ENCODE measurements at places on chromosomes 6 and 20.

- no peak for DNase-seq
Observed at GRCh38 chr20:8562356-8562755, 430.3 kb downstream of the PLCB1 start.

DNA sequence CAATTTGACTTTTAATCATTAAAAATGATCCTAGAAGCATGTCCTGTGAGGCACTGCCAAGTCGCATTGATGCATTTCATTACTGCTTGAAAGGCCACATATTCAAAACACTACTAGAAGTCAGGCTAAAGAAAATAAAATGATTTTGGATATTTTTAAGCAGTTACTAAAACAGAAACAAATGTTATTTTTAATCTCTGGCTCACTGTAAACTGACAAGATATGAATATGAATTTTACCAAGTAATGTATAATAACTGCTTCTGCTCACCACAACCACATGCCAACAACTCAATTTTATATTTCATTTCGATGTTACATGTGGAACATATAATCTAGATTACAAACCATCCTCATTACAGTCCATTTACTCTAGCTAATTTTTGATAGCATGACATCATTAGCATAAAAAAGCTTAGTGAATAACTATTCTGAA, 90.6 kb downstream of the ATXN1 start:
- no peak for DNase-seq

DNA sequence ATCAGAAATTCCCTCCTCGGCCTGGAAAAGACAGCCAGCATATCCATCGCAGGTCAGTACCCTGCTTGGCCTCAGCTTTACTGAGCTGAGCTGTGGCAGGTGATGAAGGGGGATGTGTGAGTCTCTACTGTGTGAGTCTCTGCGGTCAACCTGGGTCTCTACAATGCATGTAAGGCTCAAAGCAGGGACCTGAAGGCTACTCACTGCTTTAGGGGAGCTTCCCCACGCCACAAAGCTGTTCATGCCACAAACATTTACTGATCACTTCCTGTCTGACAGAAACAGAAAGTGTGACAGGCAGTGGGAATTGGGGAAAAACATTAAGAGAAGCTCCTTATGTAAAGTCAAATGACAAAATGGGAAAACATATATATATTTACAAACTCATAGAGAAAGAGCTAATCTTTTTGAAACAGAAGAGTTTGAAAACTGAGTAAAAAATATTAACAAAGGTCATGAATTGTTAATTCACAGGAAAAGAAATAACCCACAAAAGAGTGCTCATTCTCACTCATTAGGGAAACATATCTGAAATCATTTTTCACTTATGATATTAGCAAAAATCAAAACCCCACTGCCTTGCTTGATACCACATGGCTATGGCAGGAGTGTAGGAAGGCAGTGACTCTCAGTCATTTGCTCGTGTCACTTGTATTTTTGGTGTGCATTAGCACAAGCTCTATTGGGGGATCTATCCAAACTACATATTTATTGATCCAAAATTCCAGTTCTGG, 5.8 kb downstream of the BTN3A3 start:
- no peak for DNase-seq

- no peak for DNase-seq
Observed at GRCh38 chr20:8223091-8223870, 91.2 kb downstream of the PLCB1 start.

DNA sequence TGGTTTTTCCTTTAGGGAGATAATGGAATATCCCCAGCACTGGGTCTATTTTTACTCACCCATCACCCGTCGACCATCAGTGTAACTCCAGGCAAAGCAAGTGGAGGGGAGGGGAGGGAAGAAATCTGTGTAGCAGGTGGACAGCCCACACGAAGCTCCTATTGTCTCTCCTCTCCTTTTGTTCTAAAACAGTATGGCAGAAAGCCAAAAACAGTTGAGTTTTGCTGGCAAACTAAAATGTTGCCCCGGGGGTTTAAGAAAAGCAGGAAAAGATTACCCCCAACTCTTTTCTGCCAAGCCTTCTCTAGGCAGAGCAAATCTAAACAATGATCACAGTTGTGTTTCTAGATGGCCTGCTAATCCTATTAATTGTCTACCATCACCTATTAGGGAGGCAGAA, 89.7 kb downstream of the PREP start:
- DNase-seq, result peak; percentile 37

- no peak for DNase-seq
Observed at GRCh38 chr6:36445621-36446020, 2.8 kb downstream of the KCTD20 start.

DNA sequence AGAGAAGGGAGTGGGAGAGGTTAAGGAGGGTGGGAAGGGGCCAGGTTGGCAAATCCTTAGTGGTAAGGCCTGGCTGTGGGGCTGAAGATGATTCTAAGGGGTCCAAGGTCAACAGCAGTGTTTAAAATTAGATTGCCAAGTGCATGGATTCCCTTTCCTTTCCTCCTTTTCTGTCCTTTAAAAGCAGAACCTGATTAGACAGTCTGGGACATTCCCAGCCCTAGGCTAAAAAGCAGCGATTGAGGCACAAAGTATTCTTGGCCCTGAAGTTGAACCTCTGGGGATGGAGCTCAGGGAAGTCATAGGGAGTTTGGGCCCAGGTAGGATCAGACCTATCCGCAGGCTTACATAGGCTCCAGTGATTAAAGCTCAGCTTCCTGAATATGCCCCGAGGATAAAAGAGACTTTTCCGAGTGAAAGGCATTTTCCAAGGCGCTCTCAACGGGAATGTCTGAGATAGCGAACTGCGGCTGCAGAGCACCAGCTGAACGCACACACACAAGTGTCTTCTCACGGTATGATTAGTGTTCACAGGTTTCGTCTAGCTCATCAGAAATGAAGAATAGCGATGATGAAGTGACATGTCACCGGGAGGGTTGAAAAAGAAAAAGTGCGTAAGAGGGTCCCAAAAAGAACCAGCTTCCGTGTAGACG, 787 bp upstream of the CARMIL1 start:
- DNase-seq, result peak; percentile 41

GRCh38 chr6:49915035-49915434, 48.7 kb upstream of the CRISP1 start:
- DNase-seq, result peak; percentile 22

DNA sequence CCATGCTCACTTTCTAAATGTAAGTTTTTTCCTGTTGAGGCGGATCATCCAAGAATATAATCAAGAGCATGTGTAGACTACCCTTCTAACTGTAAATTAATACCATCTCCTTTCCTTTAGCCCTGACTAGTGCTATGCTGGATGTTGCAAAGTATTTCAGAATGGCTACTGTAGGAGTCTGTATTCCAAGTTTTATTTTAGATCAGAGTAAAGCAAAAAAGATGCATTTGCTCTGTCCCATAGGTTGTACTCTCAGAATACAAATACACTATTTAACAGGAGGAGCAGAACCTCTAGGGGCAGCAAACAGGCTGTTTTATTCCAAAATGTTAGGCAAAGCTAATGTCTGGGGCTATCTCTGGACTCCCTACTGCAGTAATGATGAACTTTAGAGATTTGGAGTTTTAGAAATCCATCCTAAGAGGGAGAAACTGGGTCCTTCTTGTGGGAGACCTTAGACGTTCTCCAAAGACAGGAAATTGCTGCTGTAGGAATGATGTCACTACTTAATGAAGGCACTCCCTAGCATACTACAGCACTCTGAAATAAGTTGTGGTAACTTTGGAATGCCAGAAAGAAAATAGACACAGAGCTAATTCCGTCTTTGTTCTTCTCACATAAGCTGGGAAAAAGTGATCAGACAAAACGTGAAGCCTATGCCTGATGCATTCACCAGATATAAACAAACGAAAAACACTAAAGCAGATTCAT, 392.4 kb upstream of the HS3ST5 start:
- no peak for DNase-seq

DNA sequence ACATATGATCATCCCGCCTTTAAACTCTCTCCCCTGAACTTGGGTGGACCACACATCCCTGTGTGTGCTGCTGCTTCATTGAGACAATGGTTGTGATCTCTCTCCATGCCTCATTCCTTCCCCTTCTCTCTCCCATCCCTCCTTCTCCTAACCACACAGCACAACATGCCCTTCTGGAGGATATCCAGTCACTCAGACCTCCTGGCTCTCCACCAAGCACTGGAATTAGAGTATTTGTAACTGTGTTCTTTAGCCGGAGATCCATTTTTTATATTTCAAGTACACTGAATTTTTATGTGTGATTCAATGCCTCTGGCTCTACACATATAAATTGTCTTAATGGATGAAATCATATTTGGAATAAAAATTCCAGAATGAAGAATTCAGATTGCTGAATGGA, 287.4 kb downstream of the EYA4 start:
- no peak for DNase-seq

DNA sequence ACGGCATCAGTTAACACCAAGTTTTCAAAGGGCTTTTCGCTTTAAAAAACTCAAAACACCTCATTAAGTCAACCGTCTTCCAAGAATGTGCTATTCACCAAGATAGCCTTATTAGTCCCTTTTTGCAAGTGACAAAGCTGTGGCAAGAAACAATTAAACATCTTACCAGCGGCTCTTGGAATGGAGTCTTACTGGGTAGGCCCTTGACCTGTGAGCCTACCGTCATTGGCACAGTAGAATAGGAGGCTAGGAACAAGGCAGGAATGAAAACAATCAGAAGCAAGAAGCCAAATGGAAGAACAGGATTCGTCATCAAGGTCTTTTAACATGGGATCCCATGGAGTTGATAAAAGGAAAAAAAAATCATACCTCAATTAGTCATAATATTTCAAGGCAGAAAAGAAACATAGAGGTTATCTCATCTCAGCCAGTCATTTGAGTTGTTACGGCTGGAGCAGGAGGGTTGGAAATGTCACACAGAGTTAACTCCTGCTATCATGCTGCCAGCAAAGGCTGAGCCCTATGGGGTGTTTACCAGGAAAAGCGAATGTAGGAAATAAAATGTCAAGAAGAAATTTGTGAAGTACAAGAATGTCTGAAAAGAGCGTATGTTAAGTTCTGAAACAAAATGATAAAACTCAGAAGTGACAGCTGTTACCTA, 236.4 kb downstream of the UST start:
- DNase-seq, result no peak

DNA sequence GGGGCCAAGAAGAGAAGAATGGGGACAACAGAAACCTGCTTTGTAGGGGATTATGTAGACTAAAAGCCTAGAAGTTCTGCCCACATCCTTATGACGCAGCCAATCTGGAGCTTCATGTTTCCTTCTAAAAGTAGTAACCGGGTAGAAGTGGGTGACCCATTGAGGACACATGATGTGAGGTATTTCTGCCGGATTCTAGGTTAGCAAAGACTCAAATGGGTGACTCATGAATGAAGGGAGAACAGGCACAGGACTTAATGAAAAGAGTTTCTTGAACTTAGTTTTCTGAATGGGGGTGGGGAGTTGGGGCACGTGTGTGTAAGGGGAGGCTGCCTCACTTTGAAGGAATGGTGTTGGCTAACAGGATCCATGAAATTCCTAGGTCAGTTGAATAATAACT, 68.8 kb downstream of the CDS2 start:
- DNase-seq, result no peak

DNA sequence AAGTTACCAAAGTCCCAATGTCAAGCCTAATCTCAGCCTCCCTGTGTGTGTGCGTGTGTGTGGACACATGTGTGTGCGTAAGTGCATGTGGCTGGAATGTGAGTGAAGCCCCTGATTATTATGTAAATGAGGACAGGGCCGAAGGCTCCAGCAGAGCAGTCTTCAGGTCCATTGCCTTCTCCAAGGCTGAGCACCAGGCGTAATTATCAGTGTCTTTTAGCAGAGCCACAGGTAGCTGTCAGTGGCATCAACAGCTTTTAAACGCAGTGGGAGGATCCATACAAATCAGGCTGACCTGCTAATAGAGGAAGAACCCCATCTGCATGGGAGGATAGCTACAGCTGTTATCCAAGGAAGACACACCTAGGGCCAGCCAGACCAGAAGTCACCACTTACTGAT, 324.3 kb upstream of the MOCS1 start:
- DNase-seq, result no peak

GRCh38 chr20:19223640-19224039, 11.2 kb downstream of the SLC24A3 start:
- no peak for DNase-seq

DNA sequence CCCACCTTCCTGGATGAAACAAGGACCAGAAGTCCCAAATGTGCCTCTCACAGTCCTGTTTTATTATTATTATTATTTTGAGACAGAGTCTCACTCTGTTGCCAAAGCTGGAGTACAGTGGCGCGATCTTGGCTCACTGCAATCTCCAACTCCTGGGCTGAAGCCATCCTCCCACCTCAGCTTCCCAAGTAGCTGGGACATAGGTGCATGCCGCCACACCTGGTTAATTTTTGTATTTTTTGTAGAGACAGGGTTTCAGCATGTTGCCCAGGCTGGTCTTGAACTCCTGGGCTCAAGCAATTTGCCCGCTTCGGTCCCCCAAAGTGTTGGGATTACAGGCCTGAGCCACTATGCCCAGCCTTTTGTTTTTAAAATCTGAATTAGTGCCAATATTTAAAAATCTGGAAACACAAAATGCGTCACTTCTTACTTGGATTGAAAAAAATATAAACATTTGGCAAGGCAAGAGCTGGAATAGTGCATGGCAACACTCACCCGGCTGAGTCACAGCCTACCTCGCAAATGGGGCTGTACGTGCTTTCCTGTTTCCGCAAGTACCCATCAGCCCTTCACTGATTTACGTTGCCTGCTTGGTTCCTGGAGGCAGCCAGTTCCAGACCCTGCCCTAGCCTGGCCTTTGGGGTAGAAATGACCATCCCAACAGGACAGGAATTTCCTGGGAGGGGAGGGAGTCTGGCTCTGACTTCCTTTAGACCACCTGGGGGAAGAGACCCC, 6.3 kb downstream of the SDCBP2 start:
- no peak for DNase-seq

DNA sequence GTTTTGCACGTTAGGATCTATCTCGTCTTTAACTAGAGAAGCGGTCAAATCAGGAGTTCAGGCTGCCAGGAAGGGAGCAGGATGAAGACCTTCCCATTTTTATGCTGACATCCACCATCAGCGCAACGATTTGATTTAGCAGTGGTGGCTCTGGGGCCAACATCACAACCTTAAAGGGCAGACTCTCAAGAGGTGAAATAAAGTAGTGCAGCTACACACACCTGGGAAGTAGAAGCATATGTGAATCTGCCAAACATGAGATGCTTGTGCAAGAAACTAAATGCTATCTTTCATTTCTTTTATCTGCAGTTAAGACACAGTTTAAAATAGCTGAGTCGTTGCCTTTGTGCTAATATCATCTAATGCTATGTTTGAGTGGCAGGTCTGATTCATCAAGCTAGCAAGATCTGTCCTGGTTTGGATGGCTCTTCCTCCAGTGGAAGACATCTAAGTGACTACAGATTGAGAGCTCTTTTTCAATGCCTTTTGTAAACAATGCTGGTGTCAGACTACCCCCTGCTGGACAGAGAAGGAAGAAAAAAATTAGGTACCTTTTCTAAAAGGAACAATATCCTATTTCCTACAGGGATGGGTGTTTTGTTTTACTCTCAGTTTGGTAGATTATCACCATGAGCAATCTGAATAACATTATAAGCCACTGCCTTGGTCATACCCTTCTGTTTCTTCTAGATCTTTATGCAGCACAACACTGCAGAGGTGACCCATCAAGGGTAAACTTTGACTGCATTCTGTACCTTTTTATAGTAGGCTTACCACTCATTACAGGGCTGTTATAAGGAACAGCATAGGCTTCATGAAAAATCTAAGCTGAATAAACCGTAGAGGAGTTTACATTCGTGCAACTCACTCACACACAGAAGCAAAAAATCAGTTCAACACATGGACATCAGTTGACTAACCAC, 171.6 kb upstream of the FBXL4 start:
- peak; percentile 49 for DNase-seq

- no peak for DNase-seq
Observed at GRCh38 chr6:169710009-169710408, 8.1 kb downstream of the C6orf120 start.
